ENCODE measurements at places on chromosomes 16 and 17.

DNA sequence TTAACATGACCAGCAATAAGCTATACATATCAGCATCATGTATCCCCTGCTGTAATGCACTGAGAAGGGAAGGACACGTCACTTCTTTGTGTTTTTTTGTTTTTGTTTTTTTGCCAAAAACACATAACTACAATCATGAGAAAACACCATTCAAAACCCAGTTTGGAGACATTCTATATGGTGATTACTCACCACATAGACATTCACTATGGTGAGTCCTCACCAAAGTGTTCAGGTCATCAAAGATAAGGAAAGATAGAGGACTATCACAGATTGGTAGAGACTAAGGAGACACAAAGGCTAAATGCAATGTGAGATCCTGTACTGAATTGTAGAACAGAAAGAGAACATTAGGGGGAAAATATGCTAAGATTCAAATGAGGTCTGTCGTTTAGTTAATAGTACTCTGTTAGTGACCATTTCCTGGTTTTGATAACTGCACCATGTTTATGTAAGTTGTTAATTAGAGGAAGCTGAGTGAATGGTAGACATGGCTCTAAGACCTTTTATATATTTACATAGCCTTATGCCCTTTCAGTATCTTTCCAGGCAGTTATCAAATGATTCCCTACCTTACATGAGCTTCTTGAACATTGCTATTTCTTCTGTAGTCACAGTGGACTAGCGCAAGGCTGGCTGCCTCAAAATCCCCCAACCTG lies 46.6 kb downstream of the PIK3R5 start:
- DNase-seq, result no peak

- no peak for DNase-seq
Measured at GRCh38 chr17:17320188-17320910, 17.2 kb downstream of the NT5M start.

DNA sequence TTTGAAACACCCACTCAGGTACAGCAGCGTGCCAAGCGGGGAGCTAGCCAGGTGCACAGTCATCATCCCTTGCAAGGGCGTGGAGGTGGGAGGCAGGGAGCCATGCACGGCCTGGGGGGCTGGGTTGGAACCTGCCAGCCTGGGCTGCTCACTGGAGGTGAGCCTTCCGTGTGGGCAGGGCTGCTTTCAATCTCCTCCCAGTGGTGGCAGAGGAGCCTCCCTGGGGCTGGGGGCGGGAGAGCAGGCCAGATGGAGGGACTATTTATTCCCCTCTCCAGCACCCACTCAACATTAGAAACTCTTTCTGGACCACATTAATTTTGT lies 90.3 kb downstream of the KATNIP start:
- no peak for DNase-seq

DNA sequence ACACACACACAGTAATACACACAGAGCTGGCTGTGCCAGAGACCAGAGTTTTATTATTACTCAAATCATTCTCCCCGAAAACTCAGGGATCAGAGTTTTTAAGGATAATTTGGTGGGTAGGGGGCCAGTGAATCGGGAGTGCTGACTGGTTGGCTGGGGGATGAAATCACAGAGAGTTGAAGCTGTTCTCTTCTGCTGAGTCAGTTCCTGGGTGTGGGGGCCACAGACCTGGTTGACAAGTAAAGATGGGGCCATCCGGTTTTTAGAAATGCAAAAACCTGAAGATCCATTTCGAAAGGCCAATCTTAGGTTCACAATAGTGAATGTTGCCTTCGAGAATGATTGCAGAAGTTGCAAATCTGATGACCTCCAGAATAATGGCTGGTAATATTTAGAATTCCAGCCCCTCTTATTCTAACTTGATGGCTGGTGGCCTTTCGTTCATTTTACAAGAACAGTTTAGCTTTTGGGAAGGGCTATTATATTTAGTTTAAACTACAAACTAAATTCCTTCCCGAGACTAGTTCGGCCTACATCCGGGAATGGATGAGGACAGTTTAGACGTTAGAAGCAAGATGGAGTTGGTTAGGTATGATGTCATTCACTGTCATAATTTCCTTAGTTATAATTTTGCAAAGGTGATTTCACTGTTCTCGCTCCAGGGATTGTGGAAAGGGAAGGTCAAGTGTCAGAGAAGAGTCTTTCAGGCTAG lies 123.2 kb downstream of the KCNJ18 start:
- no peak for DNase-seq

DNA sequence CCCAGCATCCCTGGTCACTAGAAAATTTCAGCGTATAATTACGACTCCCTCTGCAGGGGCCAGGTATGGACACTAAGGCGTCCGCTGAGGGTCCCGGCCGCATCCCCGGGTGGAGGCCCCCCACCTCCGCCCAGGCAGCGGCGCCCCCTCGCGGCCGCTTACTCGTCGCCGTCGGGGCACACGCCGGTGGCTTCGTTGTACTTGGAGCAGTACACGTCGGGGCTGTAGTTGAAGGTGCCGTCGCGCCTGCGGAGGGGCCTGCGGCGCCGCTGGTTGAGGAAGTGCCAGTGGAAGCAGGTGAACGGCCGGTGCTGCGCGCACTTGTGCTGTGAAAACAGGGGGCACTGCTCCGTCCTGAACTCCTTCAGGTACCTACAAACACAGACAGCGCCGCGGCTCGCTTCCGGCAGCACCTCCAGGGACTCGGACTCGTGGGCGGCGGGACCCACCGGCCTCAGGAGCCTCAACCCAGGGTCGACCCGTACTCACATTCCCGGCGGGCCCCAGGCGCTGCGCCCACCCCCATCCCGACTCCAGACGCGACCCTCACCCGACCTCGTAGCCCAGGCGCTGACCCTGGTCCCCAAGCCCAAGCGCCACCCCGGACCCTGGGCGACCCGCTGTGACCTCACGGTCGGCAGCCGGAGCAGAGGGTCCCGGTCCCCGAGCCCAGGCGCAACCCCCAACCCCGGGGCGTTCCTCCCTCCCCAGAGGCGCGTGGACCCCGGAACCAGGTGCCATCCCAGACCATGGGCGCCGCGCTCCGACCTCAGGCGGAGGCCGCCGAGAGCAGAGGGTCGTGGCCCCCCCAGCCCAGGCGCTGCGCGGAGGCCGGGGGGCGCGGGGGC lies 596 bp downstream of the UNKL start:
- DNase-seq, result no peak

GRCh38 chr17:79890706-79891105 lies 51.5 kb upstream of the CBX4 start:
- DNase-seq, result no peak

- no peak for DNase-seq
Measured at GRCh38 chr16:71185347-71185746, 45.2 kb downstream of the HYDIN start.

- no peak for DNase-seq
Measured at GRCh38 chr17:13474073-13474800, 127.5 kb downstream of the HS3ST3A1 start.

GRCh38 chr16:56424791-56425438 lies 430 bp downstream of the AMFR start:
- no peak for DNase-seq

DNA sequence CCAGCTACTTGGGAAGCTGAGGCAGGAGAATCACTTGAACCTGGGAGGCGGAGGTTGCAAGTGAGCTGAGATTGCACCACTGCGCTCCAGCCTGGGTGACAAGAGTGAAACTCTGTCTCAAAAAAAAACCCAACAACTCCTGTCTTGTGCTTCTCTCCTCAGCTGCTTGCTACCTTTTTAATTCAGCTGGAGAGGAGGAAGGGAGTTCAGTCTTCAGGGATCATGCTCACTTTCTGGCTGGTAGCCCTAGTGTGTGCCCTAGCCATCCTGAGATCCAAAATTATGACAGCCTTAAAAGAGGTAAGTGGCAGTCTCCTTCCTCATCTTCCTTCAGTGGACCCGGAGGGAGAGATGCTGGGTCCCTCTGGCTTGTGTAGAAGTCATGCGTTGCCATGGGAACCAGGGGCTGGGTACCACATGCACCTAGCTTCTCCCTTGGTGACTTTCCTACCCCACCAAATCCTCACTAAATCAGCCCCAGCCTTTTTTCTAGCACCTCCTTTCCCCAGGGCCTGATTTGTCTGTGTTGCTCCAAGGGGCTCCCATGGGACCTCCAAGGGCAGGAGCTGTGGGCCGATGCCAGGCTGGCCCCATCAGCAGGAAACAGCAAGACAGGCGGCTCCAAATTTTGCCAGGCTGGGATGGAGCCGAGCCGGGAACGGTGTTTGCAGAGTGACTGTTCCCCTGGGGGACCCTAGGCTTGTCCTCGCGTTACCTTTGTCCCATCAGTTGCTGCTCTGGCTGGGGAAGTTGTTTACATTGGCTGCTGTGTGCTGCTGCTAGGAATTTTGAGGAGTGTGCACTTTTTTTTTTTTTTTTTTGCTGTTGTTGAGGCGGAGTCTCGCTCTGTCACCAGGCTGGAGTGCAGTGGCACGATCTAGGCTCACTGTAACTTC lies 65.2 kb downstream of the ABCC1 start:
- DNase-seq, result no peak

GRCh38 chr16:66832661-66833305 lies 2.0 kb upstream of the NAE1 start:
- no peak for DNase-seq

GRCh38 chr16:84699147-84699711 lies 571 bp upstream of the USP10 start:
- DNase-seq, result no peak

DNA sequence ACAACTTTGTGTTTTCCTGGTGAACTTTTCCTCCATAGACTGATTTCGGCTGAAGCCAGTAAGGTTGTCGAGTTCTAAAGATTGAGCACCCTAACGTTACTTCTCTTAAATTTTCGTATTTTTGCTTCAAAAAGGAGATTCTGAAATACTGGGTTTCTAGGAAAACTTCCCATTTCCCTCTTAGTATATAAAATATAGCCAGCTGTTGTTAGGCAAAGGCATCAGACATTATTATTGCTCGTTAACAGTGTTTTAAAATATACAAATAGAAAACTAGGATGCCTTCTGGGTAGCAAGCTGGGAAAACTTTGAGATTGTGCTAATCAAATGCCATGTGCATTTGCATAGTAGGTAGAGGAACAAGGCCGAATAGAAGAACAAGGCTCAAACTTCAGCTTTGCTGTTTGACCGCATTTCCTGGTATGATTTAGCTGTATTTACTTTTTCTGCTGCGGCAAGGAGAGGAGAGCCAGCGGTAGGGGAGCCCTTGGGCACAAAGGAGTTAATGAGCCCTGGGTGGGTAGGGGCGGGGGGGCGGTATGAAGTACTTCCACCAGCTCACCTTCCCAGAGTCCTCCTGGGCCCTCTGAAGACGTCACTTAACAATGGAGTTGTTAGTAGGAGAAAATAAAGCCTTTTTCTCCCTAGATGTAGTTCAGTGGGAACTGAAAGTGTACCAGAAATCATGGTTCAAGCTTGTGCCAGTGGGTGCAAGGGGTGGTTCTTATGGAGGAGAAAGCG lies 151.9 kb downstream of the MSI2 start:
- no peak for DNase-seq

DNA sequence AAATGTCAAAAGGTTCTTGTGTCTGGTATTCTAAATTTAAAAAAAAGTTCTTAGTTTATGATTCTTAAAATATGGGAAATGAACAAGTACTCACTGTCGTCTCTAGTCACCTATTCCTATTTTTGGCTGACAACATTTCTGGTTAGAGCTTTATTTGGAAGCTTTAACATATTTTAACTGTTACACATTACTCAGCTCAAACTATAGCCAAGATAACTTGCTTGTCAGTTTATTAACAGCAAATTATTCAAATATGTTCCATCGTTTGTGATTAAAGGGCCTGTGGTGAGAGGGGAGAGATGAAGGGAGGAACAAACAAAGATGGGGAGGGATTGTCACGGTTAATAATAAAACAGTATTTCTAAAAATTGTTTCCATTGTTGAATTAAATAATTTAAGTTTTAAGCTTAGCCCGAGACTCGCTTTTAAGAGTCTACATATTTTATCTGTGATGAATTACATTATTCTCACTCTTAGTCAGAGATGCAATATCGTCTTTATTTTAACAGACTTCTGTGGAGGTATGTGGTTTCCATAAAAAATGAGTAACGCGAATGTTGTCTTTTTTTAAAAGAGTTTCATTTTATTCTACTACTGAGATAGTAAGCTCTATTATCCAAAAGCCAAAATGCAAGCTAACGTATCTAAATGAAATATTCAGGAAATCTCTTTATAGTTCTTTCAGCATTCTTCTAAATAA lies 321.9 kb upstream of the PMFBP1 start:
- DNase-seq, result no peak

DNA sequence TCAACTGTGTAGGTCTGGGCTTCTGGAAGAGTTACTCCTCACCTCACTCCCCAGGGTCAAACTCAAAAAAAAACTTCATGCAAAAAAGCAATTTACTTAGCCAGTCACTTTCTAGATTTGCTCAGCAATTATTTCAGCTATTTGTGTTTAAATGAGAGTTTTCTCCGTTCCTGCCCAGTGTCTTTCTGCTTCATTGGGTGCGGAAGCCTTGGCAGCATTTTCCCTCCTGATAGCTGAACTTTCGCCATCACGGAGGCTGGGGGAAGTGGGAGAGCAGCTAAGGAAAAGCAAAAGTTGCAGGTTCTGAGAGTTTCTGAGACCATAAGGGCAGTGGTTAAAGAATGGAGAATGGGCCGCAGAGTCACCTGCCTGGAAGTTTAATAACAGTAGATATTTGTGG lies 287.1 kb upstream of the DYNLRB2 start:
- no peak for DNase-seq

DNA sequence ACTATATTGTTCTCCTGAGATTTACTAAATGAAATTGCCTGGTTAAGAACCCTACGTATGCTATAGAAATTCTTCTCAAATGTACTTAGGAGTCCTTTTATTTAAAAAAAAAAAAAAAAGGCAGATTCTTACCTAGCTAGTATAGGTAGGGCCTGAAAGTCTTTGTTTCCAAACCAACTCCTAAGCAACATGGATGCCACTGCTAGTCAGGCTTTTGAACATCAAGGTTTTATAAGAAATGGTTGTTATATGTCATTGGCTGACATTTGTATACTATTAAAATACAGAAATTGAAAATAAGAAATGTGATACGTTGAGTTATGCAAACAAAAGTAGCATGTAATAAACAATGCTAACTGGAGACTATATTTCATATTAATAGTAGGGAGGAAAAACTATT lies 1.2 kb downstream of the EVI2A start:
- no peak for DNase-seq

DNA sequence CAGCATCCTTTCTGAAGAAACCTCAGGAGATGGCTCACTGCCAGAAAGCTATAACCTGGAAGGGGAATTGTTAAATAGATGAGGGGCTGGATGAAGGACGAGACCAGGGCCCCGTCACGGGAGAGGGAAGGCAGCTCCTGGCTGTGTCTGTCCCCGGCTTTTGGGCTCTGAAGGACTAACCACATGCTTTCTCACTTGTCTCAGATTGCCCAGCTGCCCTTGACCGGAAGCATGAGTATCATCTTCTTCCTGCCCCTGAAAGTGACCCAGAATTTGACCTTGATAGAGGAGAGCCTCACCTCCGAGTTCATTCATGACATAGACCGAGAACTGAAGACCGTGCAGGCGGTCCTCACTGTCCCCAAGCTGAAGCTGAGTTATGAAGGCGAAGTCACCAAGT lies 14.5 kb downstream of the SERPINF1 start:
- no peak for DNase-seq

- no peak for DNase-seq
Measured at GRCh38 chr16:30151091-30151490, 28.1 kb upstream of the MAPK3 start.
